ENCODE measurements at places on chromosomes 3 and 15.

- no peak for ATAC-seq
Measured at GRCh38 chr3:130811557-130811956, 64.9 kb upstream of the PIK3R4 start.

- ATAC-seq = no peak
Measured at GRCh38 chr15:70095408-70096214, 2.1 kb downstream of the TLE3 start.

DNA sequence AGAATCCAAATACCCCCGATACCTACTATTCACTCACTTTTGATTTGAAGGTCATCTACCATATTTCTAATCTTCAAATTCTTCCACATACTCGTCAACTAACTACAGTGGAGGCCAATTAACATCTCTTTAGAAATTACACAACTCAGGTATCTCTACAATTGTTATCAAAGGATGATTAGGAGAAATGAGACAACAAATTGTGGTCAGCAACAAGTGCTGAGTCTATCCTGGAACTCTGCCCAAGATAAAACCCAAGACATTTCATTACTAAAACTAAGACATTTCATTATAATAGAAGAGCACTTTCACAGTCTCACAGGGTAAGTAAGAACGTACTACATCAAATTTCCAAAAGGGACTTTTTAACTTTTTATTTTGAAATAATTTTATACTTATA is 100.0 kb downstream of the TBC1D5 start:
- no peak for ATAC-seq

DNA sequence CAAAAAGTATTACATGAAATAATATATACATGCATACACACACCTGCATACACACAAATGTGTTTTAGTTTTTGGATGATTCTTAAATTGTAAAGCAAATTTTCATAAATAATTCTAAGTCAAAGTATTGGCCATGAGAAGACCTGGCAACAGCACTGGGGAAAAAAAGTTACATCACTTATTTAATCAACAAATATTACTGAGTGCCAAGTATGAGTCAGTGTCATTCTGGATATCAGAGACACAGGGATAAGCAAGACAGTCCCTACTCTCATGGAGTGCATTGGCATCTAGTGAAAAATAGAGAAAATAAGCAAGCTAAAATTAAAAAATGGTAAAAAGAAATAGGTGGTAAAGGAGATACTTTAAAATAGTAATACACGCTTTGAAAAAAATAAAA is 29.4 kb upstream of the GUCA1C start:
- no peak for ATAC-seq

GRCh38 chr15:66423149-66423548 is 36.4 kb downstream of the MAP2K1 start:
- no peak for ATAC-seq

- no peak for ATAC-seq
Measured at GRCh38 chr3:30952786-30953185, 58.3 kb upstream of the GADL1 start.
